ENCODE measurements at places on chromosomes 3 and 15.

DNA sequence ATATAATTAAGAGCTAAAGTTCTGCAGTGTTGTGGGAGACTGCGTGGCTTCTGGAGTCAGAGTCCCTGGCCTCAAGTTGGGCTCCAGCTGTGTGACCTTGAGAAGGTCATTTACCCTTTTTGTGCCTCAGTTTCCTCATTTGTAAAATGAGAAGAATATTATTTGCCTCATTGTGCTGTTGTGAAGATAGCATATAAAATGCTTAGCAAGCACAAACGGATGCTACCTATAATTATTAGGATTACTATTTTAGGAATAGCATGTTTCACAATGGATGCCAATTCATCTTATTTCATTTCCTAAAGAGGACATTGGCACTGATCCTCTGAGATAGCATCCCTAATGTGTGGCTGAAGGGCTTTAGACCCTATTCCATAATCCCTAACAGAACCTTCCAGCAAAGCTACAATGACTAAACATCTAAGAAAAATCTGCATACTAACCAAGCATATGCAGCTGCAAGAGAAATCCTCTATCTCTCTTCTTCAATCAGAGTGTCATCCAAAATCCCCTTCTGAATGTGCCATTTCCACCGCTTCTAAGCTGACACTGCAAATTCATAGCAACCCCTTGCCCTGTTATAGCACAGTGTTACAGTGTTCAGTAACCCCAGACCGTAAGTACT, 148.3 kb downstream of the RBMS3 start:
- DNase-seq: no peak

- DNase-seq: no peak
Measured at GRCh38 chr3:46348823-46349482, 5.0 kb upstream of the CCR2 start.

GRCh38 chr3:178203650-178204049, 332.6 kb upstream of the KCNMB2 start:
- DNase-seq: no peak

- DNase-seq: no peak
Measured at GRCh38 chr3:127820221-127820825, 2.0 kb downstream of the MGLL start.

GRCh38 chr15:93068581-93069199, 20.3 kb downstream of the RGMA start:
- DNase-seq: no peak

DNA sequence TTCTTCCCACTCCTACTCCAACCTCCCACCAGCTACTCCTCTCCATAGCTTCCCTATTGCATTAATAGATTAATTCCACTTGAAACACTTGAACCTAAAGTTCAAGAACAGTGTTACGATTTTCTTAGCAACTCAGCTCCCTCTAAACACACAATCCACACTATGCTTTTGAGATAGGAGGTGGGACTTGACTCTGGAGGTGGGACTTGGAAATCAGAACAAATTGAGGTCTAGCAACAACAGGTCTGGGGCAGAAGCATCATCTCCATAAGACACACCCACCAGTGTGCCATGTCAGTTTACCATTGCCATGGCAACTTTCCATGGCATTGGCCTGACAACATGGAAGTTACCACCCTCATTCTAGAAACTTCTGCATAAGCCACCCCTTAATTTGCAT, 336.5 kb upstream of the ALCAM start:
- DNase-seq: no peak

Measured in smooth muscle cell of the brain vasculature (primary cell).